Activated naive CD8-positive, alpha-beta T cell treated with anti-CD3 and anti-CD28 coated beads for 36 hours (primary cell): ENCODE measurements at places on chromosomes 6 and 20. TPM values are rescaled to one million over a fixed set of nuclear protein-coding genes. Genes with fewer than 3 reads are reported as not detected.

Gene C6orf47
- total RNA-seq, result 10.8 TPM

Gene HSPA12B
- not detected for total RNA-seq

- DNase-seq, result peak; percentile 47
- H3K4me3 ChIP-seq, result peak within 1 kb of the TSS; percentile 67
- peaks cover 64% of the 10 kb centered on the region for H3K27me3 ChIP-seq
- H3K27ac ChIP-seq, result peak within 1 kb of the TSS; percentile 23
- no peaks in the 10 kb centered on the region for H3K36me3 ChIP-seq
These were observed at the start of gene C6orf141 for GRCh38 chr6:49550492-49551077. TSS of gene C6orf141 (plus strand) at chr6:49550668. CDS start at chr6:49550793, 125 bp downstream.

- H3K4me1 ChIP-seq, result no peaks in the 10 kb centered on the region
- no peak for DNase-seq
- H3K4me3 ChIP-seq, result no peak overlapping the region
- no peaks in the 10 kb centered on the region for H3K36me3 ChIP-seq
These were observed 192.5 kb upstream of the PLCB4 start for GRCh38 chr20:8876366-8876765.

DNA sequence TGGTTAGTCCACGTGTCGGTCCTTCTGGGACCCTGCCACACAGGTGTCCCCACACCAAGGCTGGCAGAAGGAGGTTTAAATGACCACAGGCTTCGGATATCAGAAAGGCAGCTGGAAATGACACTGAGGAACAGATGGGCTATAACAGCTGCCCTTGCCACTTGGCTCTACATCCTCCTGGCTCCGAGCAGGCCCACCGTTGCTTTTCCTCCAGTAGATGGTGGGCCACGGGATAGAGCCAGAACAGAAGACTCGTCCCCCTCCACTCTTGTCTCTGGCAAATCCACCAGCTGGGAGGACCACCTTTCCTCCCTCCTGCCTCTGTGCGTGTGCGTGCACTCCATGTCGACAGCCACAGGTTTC, 17.6 kb downstream of the WRNIP1 start:
- no peak overlapping the region for H3K27ac ChIP-seq
- H3K27me3 ChIP-seq, result no peaks in the 10 kb centered on the region
- no peak for DNase-seq
- no peak overlapping the region for H3K4me3 ChIP-seq
- peaks cover 13% of the 10 kb centered on the region for H3K4me1 ChIP-seq
- H3K36me3 ChIP-seq, result peaks cover 30% of the 10 kb centered on the region
